ENCODE measurements at places on chromosomes 2 and 18.

GRCh38 chr2:45256173-45256866 lies 247.1 kb upstream of the SIX2 start:
- H3K4me1 ChIP-seq, result no peaks in the 10 kb centered on the region
- no peak overlapping the region for H3K27ac ChIP-seq
- H3K4me3 ChIP-seq, result no peak overlapping the region
- no peak for DNase-seq
- H3K27me3 ChIP-seq, result peaks cover 5% of the 10 kb centered on the region

DNA sequence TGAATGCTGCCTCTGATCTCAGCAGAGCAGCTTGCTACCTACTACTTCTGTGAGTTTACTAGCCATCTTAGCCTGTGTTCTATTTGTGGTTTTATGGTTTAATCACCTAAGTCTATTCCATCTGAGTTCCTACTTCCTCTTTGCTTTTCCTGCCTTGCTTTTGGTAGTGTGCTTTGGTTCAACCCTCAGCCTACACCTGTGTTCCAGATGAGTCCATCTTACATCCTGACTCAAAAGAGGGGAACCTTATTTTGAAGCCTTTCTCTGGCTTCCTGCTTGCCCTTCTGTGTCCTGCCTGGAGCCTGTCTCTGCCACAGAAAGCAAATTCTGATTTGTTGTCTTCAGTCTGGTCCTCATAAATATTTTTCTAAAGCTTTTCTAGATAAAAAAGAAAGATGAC lies 530.3 kb upstream of the MEX3C start:
- no peaks in the 10 kb centered on the region for H3K27me3 ChIP-seq
- H3K36me3 ChIP-seq, result no peaks in the 10 kb centered on the region
- no peak overlapping the region for H3K4me3 ChIP-seq
- no peaks in the 10 kb centered on the region for H3K4me1 ChIP-seq
- no peak overlapping the region for H3K27ac ChIP-seq

- no peak for DNase-seq
- no peaks in the 10 kb centered on the region for H3K36me3 ChIP-seq
- H3K27me3 ChIP-seq, result peaks cover 14% of the 10 kb centered on the region
- no peak overlapping the region for H3K27ac ChIP-seq
Observed at GRCh38 chr2:142981756-142982155, 104.3 kb downstream of the KYNU start.

GRCh38 chr2:66439812-66440542 lies 5.1 kb downstream of the MEIS1 start:
- no peaks in the 10 kb centered on the region for H3K36me3 ChIP-seq
- peaks cover 64% of the 10 kb centered on the region for H3K27me3 ChIP-seq
- no peak overlapping the region for H3K27ac ChIP-seq
- no peak for DNase-seq
- H3K4me3 ChIP-seq, result no peak overlapping the region

GRCh38 chr2:126886211-126886915 lies 12.3 kb upstream of the TEX51 start:
- H3K27me3 ChIP-seq, result no peaks in the 10 kb centered on the region
- DNase-seq, result peak; percentile 57
- H3K36me3 ChIP-seq, result no peaks in the 10 kb centered on the region
- H3K4me1 ChIP-seq, result peaks cover 2% of the 10 kb centered on the region
- H3K27ac ChIP-seq, result no peak overlapping the region
- H3K4me3 ChIP-seq, result no peak overlapping the region

GRCh38 chr2:74007121-74007520 lies 22.4 kb downstream of the TET3 start:
- DNase-seq, result no peak
- H3K27ac ChIP-seq, result no peak overlapping the region
- peaks cover 6% of the 10 kb centered on the region for H3K36me3 ChIP-seq
- no peaks in the 10 kb centered on the region for H3K27me3 ChIP-seq
- no peak overlapping the region for H3K4me3 ChIP-seq

- peaks cover 2% of the 10 kb centered on the region for H3K27me3 ChIP-seq
- no peak overlapping the region for H3K4me3 ChIP-seq
- DNase-seq, result no peak
Observed at GRCh38 chr2:113227290-113227689, 51.4 kb downstream of the PAX8 start.

GRCh38 chr2:186484062-186484735 lies 1.9 kb upstream of the ZC3H15 start:
- no peaks in the 10 kb centered on the region for H3K27me3 ChIP-seq
- H3K27ac ChIP-seq, result no peak overlapping the region
- H3K4me1 ChIP-seq, result peaks cover 35% of the 10 kb centered on the region
- DNase-seq, result no peak
- no peak overlapping the region for H3K4me3 ChIP-seq
- H3K36me3 ChIP-seq, result peaks cover 9% of the 10 kb centered on the region

DNA sequence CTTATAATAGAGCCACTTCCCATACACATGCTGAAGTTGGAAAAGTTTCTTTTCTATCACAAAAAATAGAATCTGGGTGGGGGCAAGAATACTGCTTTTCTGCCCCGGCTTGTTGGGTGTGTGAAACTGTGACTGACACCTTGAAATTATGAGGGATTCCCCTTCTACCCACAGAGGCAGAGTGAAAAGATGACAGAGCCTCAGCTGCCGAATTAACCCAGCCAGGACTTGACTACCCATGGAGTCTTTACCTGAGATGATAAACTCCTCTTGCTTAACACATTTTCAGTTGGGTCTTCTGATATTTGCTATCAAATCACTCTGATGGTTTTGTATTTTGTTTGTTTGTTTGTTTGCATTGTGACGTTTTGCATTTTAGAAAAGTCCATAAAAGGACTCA lies 66.0 kb upstream of the PMAIP1 start:
- peaks cover 11% of the 10 kb centered on the region for H3K4me1 ChIP-seq
- no peak overlapping the region for H3K4me3 ChIP-seq
- DNase-seq, result no peak
- H3K36me3 ChIP-seq, result no peaks in the 10 kb centered on the region
- H3K27ac ChIP-seq, result no peak overlapping the region

GRCh38 chr2:3490191-3491170 lies 28.9 kb downstream of the ADI1 start:
- H3K4me1 ChIP-seq, result peaks cover 2% of the 10 kb centered on the region
- DNase-seq, result no peak
- H3K36me3 ChIP-seq, result no peaks in the 10 kb centered on the region
- no peak overlapping the region for H3K4me3 ChIP-seq
- no peaks in the 10 kb centered on the region for H3K27me3 ChIP-seq
- H3K27ac ChIP-seq, result no peak overlapping the region

- no peaks in the 10 kb centered on the region for H3K4me1 ChIP-seq
- H3K27me3 ChIP-seq, result peaks cover 7% of the 10 kb centered on the region
- no peak for DNase-seq
- no peaks in the 10 kb centered on the region for H3K36me3 ChIP-seq
- no peak overlapping the region for H3K4me3 ChIP-seq
- no peak overlapping the region for H3K27ac ChIP-seq
Observed at GRCh38 chr2:216379977-216380376, 7.7 kb upstream of the MARCHF4 start.

DNA sequence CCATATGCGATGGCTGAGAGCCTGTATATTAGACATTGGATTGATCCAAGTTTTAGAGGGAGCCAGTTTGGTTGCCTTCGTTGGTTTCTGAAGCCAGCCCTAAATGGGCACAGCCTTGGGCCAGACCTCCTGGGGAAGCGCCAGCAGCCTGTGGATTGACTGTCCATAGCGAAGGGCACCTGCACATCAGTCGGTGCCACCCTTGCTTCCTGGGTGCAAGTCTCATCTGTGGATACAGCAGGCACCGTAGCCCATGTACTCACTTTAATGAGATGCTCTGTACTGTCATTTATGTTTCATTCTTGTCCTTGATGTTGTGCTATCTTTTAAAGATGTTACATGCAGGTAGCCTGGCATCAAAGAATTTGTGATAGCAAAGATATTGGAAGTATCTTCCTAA lies 536.4 kb upstream of the NRP2 start:
- no peaks in the 10 kb centered on the region for H3K36me3 ChIP-seq
- no peaks in the 10 kb centered on the region for H3K27me3 ChIP-seq
- no peaks in the 10 kb centered on the region for H3K4me1 ChIP-seq
- H3K27ac ChIP-seq, result no peak overlapping the region
- no peak overlapping the region for H3K4me3 ChIP-seq

DNA sequence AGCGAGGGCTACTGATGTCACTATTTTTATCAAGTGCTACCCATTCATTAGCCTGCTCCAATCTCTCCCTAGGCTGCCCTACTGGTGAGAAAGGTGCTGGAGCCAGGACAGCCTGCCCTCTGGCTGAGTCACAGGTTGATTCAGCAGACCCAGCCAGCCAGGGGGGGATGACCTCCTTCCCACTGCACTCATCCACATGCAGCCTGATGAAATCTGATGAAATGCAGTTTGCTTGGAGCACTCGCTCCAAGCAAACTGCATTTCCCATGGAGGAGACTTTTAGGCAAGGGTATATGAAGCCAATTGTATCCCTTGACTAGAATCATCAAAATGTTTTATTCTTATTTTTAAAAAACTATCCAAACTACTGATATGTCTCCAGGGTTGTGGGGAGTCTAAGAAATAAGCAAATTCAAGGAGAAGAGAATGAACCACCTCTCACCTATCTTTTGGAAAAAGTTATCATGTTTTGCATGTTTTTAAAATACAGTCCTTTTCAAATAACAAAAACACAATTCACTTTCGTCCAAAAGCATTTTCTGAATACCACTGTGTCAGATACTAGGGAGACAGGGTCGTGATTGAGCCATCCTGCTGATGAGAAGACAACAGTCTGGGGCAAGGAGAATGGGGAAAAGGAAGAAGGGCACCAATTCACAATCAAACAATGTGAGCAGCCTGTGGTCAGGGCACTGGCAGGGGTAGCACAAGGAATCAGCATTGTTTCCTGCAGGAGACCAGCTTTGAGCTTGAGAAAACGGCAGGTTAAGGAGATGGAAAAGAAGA lies 128.3 kb downstream of the AFF3 start:
- DNase-seq, result no peak
- no peaks in the 10 kb centered on the region for H3K4me1 ChIP-seq
- H3K27ac ChIP-seq, result no peak overlapping the region
- no peaks in the 10 kb centered on the region for H3K27me3 ChIP-seq
- no peak overlapping the region for H3K4me3 ChIP-seq

DNA sequence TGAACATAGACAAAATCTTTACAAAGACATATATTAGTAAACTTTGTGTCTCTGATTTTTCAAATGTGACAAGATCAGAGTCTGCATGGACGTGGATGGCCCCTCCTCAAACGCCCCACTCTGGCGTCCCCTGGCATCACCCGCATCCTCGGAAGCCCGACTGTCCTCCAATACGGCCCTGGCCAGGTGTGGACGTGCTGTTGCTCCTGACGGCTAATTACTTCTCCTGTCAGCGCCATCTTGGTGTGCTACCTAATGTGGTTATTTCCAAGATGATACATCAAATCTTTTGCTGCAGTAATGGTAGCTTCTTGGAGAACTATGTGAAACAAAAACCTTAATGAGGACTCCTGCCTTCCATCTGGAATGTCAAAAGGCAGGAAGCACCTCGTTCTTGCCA lies 747.4 kb upstream of the SALL3 start:
- DNase-seq, result no peak
- no peak overlapping the region for H3K27ac ChIP-seq
- H3K36me3 ChIP-seq, result no peaks in the 10 kb centered on the region
- no peak overlapping the region for H3K4me3 ChIP-seq
- H3K27me3 ChIP-seq, result no peaks in the 10 kb centered on the region
- H3K4me1 ChIP-seq, result no peaks in the 10 kb centered on the region

DNA sequence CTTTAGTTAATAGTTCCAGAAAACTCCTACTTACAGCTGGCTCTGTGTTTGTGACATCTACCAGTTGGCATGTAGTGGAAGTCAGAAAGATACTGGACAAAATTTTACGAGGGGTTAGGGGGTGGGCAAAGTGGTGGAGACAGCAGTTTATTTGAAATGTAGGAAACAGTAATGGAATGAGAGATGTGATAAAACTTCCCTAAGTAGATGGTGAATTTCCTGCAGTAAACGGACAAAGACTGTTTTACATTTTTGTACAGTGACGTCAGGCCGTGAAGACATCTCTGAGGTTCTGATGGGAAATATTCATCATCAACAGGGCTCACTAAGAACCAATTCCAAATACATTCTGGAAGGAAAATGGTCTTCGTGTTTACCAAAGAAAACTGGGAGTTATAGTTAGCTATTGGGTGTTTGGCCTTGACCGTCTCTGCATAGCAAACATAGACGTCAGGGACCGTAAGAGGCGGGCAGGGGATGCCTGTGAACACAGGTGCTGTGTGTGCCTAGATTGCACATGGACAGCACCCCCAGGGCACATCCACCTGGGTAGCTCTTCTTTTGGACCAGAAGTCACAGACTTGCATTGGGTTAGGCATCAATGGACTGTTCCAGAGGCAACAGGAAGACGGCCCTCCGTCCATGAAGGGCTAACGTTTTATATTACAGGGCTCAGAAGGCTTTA lies 131.5 kb downstream of the ZNF516 start:
- H3K4me1 ChIP-seq, result peaks cover 19% of the 10 kb centered on the region
- peaks cover 5% of the 10 kb centered on the region for H3K27me3 ChIP-seq
- no peak for DNase-seq
- H3K4me3 ChIP-seq, result no peak overlapping the region
- H3K36me3 ChIP-seq, result no peaks in the 10 kb centered on the region

GRCh38 chr2:33265584-33266338 lies 210.7 kb upstream of the RASGRP3 start:
- H3K27me3 ChIP-seq, result peaks cover 11% of the 10 kb centered on the region
- no peak overlapping the region for H3K27ac ChIP-seq
- no peak for DNase-seq

DNA sequence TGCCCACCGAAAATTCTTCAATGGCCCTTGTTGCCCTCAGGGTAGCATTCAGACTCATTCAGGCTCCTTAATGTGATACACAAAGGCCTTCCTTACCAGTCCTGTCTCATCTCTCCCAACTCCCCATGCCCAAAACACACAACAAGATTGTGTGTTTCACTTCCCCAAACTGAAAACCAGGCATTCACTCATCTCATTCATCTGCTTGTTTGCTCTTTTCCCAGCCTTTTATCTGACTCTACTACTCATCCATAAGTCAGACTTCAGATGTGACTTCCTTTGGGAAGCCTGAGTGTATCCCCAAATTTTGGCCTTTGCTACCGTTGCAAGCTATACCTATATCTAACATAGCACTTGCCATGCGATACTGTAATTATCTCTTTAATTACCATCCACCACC lies 9.7 kb upstream of the SLC39A10 start:
- no peak overlapping the region for H3K4me3 ChIP-seq
- H3K27me3 ChIP-seq, result no peaks in the 10 kb centered on the region
- peaks cover 7% of the 10 kb centered on the region for H3K36me3 ChIP-seq
- no peak overlapping the region for H3K27ac ChIP-seq
- DNase-seq, result no peak
- peaks cover 9% of the 10 kb centered on the region for H3K4me1 ChIP-seq
